Activated T-cell treated with anti-CD3 and anti-CD28 coated beads for 1 hour (primary cell): ENCODE measurements at places on chromosomes 4 and X.

DNA sequence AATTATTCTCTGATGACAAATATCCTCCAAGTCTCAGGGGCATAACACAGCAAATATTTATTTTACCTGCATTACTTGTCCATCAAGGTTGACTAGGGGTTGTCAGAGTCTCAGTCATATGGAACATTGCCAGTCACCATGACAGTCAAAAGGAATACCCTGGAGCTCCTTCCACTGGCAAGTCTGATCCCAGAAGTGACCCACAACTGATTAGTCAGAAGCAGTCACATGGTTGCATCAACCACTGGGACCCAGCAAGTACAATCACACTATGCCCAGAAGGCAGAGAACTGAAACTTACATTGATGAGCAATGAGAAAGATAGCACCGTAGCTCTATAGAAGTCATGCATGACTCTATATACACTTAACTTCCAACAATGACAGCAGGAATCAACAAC, 41.9 kb upstream of the SOD3 start:
- DNase-seq, result no peak

DNA sequence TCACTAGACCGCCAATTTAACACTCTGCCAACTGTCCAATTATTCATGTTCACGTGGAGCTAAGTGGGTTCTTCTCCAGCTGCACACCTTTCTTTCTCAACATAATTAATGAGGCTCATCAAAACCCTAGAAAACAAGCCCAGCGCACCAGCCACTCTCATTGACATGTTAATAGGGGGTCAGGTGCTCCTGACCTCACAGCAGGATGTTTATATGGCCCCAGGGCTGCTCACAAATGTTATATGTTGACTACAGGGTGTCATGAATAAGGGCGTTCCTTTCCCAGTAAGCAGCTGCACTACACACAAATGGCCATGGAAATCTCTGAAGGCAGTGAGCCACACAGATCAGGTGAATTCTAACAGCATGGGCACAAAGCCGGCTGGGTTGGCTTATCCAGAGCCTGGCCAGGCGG, 209.8 kb downstream of the MGST2 start:
- no peak for DNase-seq

GRCh38 chr4:105558277-105558676, 5.9 kb downstream of the ARHGEF38 start:
- DNase-seq, result no peak

DNA sequence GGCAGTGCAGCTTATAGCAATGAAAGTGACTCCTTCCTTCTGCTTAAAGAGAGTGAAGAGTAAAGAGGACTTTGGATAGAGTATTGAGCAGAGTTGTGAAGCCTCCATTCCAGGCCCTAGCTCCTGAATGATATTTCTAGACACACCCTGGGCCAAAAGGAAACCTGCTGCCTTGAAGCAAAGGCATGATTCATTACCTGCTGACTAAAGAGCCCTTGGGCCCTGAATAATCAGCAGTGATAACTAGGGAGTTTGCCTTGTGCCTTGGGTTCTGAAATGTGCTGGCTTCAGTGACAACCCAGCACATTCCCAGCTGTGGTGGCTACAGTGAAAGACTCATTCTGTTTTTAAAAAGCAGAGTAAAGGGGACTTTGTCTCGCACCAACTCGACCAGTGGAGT, 49.2 kb downstream of the STPG2 start:
- no peak for DNase-seq

- no peak for DNase-seq
Observed at GRCh38 chr4:4440333-4441061, 53.6 kb downstream of the NSG1 start.

DNA sequence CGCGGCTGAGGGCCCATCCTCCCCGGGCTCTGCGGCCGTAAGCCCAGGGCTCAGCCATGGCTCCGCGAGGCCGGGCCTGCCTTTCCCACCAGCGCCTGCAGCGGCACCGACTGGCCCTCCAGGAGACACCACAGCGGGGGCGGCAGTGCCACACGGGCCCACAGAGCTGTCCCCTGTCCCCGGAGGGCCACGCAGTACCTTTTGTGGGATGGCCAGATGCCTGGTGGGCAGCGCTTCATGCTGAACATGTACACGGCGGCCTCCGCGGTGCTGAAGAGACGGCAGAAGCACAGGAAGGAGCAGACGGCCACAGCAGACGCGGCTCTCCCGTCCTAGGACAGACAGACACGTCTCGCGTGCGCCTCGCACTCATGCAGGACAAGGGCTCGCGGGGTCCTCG, 50.4 kb downstream of the GAK start:
- DNase-seq, result no peak

DNA sequence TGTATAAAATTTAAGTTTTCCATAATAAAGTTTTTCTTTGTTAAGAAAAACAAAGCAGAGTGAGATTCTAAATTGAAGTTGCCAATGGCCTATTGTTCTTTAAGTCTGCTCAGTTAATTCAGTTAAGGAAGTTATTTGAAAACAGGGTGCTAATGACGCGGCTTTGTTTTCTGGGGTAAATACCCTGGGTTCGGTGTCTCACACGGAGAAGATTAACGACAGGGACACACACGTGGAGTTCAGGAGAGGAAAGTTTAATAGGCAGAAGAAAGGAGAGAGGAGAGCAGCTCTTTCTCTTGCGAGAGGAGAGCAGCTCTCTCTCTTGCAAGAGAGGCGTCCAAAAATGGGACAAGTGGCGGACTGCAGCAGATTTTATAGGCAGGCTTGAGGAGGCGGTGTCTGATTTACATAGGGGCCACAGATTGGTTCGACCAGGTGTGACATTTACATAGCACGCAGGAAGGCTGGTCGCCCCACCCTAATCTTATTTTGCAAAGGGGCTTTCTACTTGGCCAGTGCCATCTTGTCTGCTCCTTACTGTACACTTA, 9.6 kb downstream of the CA5B start:
- no peak for DNase-seq

DNA sequence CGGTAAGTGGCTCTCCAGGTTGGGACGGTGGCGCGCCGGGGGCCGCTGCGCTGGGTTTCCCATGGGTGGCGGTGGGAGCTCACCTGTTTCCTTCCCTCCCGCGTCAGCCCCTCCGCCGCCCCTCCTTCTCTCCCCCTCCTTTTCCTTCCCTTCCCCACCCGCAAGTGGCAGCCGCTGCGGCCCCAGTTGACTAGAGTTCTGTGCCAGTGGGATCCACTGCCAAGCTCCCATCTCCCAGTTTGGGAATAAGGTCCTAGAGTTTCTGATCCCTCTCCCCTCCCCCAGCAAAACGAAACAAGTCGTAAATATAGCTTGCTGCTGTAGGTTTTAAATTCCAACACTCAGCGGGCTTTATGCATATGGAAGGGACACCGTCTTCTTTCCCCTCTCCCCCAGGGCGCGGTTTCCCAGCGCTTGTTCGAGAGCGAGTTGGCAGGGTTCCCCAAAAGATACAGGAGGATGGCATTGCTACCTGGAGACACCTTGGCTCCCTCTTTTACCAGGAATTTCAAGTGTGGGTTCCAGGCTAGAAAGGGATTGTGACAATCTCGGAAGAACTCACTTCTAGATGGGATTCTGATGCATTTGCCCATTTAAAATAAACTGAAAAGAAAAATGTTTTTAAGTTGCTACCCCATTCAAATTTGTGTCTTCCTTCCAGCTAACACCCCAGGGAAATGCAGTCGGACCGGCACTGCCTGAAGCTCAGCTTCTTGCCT, 1.2 kb downstream of the TLL1 start:
- DNase-seq, result no peak

DNA sequence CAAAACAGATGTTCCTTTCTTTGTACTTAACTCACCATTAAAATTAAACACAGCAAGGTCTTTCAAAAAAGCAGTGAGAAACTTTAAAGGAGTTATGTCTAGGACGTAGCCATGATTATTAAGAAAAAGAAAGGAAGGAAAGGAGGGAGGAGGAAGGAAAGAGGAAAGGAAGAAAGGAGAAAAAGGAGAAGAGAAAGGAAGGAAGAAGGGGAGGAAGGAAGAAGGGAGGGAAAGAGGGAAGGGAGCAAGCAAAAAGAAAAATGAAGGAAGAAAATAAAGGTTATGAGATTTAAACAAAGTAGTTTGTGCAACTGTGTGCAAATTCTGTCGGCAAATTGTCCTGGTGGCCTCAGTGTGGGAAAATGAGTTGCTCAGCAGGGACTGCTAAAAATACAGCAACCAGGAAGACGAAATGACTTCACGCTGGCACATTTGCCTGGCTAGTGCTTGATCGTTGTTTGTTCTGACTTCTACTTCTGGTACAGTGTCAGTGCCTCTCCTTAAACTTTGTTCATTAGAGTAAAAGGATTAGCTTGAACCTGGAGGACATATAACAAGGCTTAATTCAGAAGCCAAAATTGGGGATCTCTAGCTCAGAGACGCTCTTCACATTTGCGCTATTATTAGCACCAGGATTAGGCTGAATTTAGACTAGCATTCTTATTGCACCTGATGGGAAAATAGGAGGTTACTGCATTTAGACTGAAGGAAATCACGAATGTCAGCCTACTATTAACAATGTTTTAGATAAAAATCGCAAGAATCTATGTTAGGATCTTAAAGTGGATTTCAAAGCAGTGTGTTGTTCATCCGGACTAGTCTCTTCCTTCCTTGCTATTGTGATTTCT, 81.2 kb downstream of the DCK start:
- no peak for DNase-seq

- no peak for DNase-seq
Observed at GRCh38 chrX:68490644-68491043, 8.2 kb upstream of the YIPF6 start.

DNA sequence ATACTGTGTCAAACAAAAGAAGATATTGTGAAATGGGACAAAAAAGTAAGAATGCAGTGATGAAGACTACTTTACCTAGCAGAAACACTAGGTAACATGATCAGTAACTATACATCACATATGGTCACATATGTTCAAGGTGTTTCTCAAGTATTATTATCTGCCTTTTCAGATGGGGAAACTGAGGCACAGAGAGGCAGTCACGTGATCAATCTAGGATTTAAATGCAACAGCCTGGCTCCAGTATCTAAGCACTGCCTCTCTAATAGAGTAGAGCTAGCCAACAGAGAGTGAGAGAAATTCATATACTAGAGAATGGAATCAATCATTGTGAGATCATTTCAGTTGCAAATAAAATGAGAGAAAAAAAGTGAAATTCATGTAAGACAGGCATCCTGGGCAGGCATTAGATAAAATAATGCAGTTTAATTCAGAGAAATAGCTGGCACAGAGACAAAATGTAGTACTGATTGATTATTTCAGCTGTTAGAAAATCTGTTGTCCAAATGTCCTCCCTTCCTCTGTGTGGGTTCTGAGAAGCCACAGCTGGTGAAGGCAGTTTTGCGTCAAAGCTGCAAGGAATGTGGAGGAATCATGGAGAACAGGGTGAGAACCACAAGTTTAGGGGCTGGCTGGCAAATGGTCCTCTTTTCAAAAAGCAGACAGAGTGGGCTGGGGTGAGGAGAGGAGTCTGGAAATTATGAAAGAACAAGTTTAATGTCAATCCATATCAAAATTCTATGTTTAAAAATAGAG, 26.0 kb downstream of the SMIM43 start:
- no peak for DNase-seq

- DNase-seq, result no peak
Observed at GRCh38 chr4:128244379-128244778, 43.2 kb downstream of the PGRMC2 start.

- no peak for DNase-seq
Observed at GRCh38 chr4:7810783-7811535, 128.7 kb downstream of the AFAP1 start.

DNA sequence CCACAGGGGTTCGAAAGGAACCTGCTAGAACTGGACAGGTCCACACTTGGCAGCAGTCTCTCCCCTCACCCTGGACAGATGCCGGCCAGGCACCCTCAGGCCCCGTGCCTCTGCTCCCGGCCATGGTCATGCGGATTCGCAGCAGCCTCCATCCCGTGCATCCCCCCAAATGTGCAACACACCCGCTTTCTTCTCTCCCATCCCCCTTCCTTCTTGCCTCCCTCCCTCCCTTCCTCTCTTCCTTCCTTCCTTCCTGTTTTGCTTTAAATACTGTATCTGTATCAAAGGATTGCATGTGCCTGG, 35.0 kb upstream of the HMX1 start:
- no peak for DNase-seq
